DMS153 (cell line): ENCODE measurements at places on chromosomes 12 and 14.

DNA sequence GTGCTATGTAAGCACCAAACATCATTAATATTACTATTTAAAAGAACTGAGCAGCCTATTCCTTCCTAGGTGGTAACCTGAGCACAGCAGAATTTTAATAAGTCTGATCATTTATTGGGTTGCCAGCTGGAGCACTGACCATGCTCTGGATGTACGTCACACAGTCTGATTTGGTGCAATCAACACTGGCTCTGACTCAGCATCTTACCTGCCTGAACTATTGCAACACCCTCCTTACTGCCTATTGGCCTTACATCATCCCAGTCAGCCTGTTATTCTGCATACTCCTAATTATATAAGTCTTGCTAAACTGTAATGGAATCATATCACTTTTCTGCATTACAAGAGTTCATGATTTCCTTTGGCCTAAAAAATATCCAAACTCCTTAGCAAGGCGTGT lies 149.7 kb downstream of the PTPRO start:
- DNase-seq: no peak

DNA sequence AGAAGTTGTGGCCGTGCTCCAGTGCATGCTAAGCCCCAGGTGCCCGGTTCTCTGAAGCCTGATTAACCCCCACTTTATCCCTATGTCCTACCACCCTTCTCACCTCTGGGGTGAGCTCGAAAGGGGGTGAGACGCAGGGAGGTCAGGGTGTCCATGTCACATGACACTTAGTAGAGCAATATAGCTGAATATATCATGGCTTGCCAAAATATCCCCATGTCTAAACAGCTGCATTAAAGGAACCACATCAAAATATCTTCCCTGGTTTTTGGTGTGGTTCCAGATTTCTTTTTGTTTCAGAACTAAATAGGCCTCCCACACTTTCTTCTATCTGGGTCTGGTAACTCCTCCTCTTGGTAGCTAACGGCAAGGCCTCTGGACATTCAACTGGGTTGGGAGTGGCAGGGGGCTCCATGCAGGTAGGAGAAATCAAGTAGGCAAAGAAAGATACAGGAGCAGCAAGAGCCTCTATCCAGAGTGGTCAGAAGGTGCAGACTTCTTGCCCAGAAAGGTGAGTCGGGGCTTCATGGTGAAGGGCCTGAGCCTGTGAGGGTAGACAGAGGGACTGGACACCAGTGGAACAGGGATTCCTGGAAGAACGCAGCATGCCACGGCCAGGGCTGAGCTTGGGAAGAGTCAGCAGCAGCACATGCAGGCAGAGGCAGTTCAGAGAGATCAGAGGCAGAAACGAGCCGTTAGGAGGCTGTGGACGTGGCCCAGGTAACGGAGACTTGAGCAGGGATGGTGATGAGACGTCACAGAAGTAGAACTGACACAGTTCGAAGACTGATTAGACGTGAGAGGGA lies 202.8 kb upstream of the DIO3 start:
- DNase-seq: no peak

DNA sequence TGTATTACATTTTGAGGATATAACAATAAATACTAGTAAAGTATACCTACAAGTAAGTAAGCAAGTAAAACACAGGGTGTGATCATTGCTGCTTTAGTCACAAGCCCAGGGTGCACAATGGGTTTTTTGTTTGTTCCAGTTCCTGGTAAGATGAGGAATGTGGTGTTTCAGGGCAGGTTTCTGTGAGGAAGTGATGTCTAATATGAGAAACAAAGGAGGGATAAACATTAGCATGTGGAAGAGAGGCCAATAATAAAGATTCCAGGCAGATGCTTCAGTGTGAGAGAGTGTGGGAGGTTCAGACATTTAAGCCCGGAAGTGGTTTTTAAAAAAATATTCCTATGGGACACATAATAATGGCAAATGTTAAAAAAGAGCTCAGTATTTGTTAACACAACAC lies 808.1 kb upstream of the USP15 start:
- no peak for DNase-seq

DNA sequence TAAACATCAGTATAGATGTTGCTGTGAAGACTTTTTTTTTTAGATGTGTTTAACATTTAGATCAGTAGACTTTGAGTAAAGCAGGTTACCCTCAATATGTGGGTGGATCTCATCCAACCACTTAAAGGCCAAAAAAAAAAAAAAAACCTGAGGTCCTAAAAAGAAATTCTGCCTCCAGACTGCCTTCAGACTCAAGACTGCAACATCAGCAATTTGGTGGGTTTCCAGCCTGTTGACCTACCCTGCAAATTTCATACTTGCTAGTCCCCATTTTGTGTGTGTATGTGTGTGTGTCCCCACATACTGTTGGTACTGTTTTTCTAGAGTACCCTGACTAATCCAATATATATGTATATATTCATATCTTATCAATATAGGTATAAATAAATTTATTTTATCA lies 55.6 kb downstream of the OSBPL8 start:
- DNase-seq: no peak

- DNase-seq: no peak
These were observed 53.1 kb downstream of the TAOK3 start for GRCh38 chr12:118319627-118320026.

GRCh38 chr12:111812881-111813741 lies 28.9 kb upstream of the MAPKAPK5 start:
- peak; percentile 81 for DNase-seq

DNA sequence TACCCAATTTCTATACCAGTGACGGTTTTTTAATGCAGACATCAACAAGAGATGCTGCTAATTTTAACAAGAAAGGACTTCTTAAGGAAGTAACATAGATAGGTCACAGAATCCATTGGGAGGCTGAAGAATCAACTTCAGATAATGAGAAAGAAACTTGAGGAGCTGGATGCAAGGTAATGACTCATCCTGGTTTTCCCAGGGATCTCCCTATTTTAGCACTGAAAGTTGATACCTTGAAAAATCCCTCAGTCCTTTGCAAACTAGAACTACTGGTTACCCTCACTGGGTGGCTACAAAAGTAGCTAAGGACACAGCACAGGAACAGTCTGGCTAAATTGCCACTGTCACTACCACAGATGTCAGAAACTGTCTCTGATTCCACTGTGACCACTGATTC lies 561.9 kb downstream of the FLRT2 start:
- DNase-seq: no peak

- no peak for DNase-seq
These were observed 469.5 kb downstream of the VRK1 start for GRCh38 chr14:97266653-97267052.

- DNase-seq: peak; percentile 25
These were observed 554 bp downstream of the SPPL3 start for GRCh38 chr12:120903412-120904196.

GRCh38 chr14:84273181-84273580 lies 1256.8 kb upstream of the FLRT2 start:
- no peak for DNase-seq

GRCh38 chr12:34598851-34599529 lies 576.7 kb downstream of the ALG10 start:
- no peak for DNase-seq

GRCh38 chr12:7486512-7486911 lies 17.1 kb downstream of the CD163 start:
- DNase-seq: no peak

- no peak for DNase-seq
These were observed 54.9 kb downstream of the SRGAP1 start for GRCh38 chr12:63899396-63899795.

- no peak for DNase-seq
These were observed at the start of gene FZD10 for GRCh38 chr12:130162267-130162666. Gene FZD10 (plus strand): TSS chr12:130162464. CDS start chr12:130162943, 479 bp downstream.

GRCh38 chr12:119225454-119225853 lies 46.7 kb downstream of the HSPB8 start:
- DNase-seq: no peak

DNA sequence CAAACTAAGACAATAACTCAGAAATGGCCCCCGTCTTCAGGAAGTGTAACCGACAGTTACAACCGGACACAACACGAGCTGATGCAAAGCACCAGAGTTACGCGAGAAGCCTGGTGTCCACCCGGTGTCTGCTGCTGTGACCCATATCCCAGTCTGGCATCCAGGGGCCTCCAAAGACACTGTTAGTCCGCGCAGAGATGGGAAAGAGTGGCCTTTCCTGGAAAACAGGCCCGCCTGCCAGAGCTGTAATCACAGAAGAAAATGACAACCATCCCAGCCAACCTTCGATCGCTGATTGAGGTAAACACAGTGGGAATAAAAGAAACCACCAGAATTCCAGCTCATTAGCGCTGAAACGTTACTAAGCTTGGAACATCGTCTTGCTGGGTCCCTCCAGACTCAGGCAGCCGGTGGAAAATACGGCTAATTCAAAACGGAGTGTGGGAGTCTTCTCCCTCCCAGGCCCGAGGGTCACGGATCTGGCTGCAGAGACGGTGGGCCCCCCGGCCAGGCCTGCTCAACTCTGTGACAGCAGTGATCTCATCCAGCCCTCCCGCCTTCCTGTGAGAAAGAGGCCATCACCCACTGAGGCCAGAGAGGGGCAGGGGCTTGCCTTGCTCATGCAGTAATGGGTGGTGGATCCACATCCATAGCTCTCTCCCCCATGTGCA lies 273.9 kb upstream of the RTL1 start:
- DNase-seq: no peak

DNA sequence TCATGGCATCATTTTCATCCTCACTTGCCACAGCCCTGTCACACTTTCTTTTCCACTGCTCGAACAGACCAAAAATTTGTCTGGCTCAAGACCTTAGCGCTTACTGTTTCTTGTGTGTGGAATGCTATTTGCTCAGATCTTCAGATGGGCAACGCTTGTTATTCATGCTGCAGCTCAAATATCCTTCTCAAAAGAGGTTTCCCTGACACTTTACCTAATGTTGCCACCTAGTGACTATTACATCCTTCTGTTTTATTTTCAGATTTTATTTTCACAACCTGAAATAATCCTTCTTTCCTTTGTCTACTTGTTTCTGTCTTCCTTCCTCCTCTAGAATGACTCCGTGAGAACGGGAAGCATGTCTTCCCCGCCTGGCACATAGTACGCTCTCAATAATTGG lies 5.6 kb downstream of the FBXO33 start:
- peak; percentile 24 for DNase-seq
